Dermis microvascular lymphatic vessel endothelial cell (primary cell): ENCODE measurements at places on chromosomes 6 and 20.

DNA sequence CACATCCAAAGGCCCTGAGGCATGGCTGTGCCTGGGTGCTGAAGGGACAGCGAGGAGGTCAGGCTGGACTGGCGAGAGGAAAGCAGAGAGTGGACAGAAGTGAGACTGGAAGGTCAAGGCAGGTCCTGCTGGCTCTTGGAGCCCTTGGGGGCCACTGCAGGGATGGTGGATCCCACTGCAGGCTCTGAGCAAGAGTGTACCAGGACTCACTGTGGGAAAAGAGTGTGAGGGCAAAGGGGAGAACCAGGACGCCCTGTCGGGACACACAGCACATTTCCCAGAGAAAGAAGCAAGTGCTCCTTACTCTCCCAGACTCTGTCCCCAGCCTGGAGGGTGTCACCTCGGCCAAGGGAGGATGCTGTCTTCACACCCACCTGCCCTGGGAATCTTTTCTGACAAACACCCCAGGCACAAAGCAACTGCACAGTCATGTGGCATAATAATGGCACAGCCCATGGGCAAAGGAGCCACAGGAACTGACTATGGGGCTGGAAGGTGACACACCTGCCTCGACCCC lies 172.3 kb upstream of the CST7 start:
- no peak for DNase-seq

- DNase-seq, result no peak
These were observed 360.7 kb upstream of the ZFP64 start for GRCh38 chr20:52552181-52552872.

GRCh38 chr6:154824076-154824475 lies 90.9 kb downstream of the SCAF8 start:
- DNase-seq, result peak; percentile 45

DNA sequence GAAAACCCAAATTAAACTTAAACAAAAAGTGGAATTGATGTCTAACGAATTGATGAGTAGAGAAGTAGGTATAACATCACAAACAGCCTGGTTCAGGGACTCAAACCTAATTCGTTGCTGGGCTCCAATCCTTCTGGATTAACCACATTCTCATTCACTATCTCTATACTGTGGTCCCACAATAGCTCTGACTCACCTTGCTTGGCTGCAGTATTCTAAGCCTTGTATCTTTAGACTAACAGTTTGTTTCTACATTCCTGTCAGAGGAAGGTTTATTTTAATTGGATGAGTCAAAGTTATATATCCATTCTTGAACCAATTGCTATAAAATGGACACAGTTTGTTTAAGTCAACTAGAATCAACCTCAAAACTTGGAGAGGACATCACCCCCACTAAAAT lies 530.5 kb upstream of the PTCHD4 start:
- DNase-seq, result no peak

GRCh38 chr6:37323580-37323979 lies 30.2 kb upstream of the RNF8 start:
- DNase-seq, result no peak

DNA sequence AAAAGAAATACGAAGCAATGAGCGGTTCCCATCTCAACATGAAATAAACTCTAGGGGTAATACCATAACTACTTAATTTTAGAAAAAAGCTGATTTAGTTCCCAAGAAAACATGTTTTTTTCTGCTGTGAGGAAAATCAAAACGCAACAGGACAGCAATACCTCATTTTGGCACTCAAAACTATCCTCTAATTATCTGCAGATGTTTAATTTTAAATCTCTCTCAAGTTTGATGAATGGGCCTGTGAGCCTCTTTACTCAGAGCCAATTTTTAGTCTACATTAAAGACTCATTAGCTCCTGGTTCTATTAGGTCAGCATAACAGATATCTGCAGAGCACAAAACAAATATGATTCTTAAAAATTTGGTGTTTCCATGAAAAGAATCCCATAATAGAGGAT lies 28.1 kb downstream of the RNF24 start:
- DNase-seq, result no peak

DNA sequence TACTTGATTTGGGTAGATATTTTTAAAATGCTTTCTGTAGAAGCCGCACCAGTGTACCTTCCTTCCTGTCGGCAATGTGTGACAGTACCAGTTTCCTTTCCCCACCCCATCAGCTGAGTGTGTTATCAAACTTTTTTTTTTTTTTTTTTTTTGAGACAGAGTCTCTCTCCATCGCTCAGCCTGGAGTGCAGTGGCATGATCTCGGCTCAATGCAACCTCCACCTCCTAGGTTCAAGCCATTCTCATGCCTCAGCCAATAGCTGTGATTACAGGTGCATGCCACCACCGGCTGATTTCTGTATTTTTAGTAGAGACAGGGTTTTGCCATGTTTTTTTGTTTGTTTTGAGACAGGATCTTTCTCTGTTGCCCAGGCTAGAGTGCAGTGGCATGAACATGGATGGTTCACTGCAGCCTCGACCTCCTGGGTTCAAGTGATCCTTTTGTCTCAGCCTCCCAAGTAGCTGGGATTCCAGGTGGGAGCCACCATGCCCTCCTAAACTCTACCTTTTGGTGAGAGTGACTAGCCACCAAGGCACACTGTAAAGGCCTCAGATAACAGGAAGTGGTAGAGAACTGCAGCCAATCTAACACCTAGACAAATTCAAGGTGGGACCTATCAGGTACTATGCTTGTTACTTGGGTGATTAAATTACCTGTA lies 26.5 kb upstream of the ZBTB22 start:
- no peak for DNase-seq

DNA sequence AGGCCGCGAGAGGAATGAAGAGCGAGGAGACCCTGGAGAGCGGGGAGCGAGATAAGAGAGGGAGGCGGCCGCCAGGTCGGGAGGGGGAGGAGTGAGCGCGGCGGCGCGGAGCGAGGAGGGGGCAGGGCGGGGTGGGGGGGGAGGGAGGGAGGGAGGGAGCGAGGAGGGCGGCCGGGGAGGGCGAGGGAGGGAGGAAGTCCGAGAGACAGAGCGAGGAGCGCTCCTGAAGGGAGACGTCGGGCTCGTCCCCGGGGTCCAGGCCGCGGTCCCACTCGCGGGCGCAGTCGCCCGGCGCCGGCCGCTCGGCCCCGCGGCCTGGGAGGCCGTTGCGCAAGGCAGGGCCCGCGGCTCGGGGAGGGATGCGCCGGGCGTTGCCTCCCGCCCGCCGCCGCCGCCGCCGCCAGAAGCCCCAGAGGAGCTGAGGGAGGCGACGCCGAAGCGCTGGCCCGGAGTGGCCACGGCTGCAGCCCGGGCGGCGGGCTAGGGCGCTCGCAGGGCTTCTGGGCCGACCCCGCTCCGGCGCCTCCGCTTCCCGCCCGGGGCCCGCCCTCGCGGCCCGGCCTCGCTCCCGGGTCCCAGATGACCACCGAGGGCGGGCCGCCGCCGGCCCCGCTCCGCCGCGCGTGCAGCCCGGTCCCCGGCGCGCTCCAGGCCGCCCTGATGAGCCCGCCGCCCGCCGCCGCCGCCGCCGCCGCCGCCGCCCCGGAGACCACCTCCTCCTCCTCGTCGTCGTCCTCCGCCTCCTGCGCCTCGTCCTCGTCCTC lies at the start of gene FOXF2:
Gene FOXF2 (plus strand): TSS at position 208 of the 764 bp plus-strand sequence. CDS start 372 bp downstream, at position 580.
- DNase-seq, result no peak

DNA sequence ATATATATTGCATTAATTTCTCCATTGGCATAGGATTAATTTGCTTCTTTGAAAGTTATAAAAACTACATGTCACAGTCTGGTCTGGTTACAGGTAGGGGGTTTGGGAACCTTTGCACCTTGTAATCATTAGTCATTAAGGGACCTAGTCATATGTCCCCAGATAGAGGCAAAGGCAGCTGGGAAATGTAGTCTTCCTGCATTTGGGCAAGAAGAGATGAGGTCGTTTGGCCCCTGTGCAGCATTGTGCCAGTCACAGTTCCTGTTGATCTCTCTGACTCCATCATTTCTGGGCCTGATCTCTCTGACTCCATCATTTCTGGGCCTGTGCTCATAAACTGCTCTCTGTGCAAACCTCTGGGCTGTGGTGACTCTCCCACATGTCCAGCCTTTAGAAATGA lies 73.2 kb downstream of the BCKDHB start:
- DNase-seq, result no peak

DNA sequence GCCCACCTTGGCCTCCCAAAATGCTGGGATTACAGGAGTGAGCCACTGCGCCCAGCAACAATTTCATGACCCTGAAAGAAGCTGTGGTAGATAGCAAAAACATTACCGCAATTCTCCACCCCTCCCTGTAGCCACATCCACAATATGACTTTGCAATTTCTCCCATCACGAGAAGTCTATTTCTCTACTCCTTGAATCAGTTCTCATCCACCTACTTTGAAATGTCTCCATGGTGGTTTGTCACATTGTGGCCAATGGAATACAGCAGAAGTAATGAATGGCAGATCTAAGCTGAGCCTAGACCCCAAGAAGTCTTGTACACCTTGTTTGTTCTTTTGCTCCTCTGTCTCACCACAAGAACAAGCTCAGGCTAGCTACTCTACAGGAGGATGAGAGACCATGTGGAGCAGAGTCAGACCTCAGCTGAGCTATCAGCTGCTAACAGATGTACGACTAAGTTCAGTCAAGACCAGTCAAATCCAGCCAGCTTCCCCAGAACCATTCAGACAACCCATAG lies 6.3 kb downstream of the OXT start:
- no peak for DNase-seq

GRCh38 chr6:27582928-27583725 lies 110.2 kb upstream of the ZNF184 start:
- DNase-seq, result peak; percentile 33

GRCh38 chr20:24914388-24915241 lies 34.5 kb upstream of the CST7 start:
- DNase-seq, result no peak
